ENCODE measurements at places on chromosomes 6 and 20.

GRCh38 chr6:94478133-94479005 is 1059.0 kb upstream of the EPHA7 start:
- DNase-seq, result no peak

DNA sequence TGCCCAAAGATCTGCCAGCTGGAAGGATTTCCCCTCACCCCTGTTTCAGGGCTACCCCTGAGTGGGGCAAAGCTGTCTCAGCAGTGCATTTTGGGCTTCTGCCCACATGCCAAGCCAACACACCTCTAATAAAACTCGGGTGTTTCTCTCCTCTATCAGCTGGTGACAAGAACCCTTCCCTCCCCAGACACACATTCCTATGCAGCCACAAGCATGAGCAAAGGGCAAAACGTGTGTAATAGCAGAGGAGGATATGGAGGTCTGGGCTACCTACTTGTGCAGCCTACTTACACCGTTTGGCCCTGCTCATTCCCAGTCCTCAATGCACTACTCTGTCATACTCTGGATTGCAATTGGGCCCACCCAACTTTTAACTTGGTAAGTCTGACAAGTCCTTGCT is 101.3 kb downstream of the IYD start:
- no peak for DNase-seq

GRCh38 chr6:13342414-13343019 is 14.2 kb upstream of the TBC1D7 start:
- no peak for DNase-seq

- DNase-seq, result no peak
These were observed 40.3 kb upstream of the CD93 start for GRCh38 chr20:23126281-23127061.

GRCh38 chr6:148492654-148493290 is 150.1 kb downstream of the SASH1 start:
- DNase-seq, result no peak

DNA sequence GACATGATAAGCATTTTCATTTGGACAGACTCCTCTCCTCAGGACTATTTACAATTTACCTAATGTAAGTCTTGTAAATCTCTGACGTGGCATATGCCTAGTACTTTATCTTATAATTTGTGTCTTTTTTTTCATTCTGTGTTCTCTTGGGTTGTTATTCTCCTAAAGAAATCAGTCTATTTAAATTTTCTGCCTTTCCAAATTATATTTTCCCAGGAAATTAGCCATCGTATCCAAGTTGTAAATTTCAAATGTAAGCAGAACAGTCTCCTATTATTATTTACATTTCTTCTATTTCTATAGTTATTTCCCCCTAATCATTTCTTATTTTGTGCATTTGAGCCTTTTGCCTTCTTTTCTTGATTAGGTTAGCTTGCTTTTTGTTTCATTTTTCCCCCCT is 17.5 kb upstream of the BCAS4 start:
- DNase-seq, result no peak

GRCh38 chr6:10412461-10413261 is 2.2 kb downstream of the TFAP2A start:
- no peak for DNase-seq

DNA sequence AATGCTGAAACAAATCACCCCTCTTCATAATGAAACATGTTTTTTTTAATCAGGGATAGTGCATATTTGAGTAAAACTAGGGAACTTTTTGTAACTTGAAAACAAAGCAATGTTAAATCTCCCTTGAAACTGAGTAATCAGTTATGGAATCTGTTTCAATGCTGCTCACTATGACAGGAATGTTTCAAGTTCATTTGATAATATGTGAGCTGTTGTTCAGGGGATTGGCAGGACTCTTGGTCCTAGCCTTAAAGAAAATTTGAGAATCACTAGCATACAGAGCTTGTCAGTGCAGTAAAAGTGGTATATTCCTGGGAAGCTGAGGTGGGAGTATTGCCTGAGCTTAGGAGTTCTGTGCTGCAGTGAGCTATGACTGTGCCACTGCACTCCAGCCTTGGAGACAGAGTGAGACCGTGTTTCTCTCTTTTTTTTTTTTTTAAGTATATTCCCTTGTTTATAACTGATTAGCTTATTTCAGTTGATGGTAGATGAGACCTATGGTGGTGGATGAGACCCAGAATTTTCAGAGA is 21.6 kb upstream of the CALHM6 start:
- DNase-seq, result no peak

GRCh38 chr6:140462453-140463311 is 1088.2 kb upstream of the CITED2 start:
- DNase-seq, result no peak

DNA sequence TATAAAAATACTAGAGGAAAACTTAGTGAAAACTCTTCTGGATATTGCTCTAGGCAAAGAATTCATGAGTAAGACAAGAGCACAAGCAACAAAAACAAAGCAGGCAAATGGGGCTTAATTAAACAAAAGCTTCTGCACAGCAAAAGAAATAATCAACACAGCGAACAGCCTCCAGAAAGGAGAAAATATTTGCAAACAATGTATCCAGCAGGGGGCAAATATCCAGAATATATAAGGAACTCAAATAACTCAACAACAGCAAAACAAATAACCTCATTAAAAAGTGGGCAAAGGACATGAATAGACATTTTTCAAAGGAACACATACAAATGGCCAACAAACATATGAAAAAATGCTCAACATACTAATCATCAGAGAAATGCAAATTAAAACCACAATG is 17.1 kb upstream of the HECA start:
- DNase-seq, result no peak

GRCh38 chr6:74152096-74152675 is 456.2 kb downstream of the CD109 start:
- no peak for DNase-seq

DNA sequence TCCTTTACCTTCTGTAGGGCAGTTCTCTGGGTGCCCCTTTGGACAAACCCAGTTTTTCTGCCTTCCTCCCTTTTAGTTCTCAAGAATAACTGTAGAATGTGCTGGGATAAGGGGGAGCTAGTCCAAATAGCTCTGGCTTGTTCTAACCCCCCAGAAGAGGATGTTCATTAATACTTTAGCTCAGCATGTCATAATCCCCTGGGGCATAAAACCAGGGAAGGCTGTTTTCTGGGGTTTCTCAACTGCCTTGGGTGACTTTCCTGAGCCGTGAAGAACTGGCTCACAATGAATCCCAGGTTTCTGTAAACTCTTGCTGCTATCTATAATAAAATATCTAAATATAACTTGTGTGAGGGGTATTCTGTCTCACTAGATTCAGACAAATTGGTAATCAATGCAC is 44.5 kb upstream of the RNF217 start:
- no peak for DNase-seq

DNA sequence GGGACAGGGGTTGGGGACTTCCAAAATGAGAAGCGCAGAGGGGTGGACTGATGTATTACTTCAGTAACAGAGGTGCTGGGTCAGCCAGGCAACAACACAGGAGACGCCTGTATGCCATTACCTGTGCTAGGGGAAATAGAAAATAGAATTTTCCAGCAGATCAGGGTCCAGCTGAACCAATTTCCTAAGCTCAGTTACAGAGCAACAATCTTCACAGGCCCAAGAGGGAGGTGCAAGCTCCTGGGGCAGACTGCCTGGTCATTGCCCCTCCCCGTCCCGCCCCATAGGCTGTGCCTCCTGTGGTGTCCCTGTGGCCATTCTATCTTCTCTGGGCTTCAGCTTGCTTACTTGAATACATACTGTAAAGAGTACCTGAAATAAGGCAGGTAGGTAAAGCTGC is 3.7 kb downstream of the KCNK5 start:
- no peak for DNase-seq

- DNase-seq, result no peak
These were observed 194.1 kb downstream of the OGFRL1 start for GRCh38 chr6:71482742-71483141.

GRCh38 chr6:74458536-74458935 is 747.3 kb downstream of the COL12A1 start:
- DNase-seq, result no peak

DNA sequence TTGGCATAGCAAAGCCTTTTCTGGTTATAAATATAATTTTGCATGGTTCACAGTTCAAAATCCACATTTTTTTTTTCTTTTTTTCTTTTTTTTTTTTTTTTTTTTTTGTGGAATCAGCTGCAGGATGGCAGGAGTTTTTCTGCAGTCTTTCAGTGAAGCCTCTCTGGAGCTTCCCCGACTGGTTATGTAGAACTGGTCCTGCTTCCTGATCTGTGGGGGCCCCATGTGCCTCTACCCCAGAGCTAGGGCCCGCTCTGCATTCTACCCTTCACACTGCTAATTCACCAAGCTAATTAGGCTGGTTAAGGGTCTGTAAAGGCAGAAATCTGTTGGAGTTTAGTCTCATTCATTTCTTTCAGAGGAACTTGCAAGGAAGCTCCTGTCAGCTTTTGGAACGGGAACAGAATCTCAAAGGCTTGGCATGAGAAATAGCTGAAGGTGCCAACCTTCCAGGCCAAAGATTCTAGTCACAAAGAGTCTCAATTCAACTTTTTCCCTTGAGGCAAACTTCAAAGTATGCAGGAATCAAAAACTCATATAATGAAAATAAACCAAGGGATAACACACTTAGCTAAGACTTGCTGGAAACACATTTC is 45.5 kb downstream of the HMGN3 start:
- DNase-seq, result no peak

DNA sequence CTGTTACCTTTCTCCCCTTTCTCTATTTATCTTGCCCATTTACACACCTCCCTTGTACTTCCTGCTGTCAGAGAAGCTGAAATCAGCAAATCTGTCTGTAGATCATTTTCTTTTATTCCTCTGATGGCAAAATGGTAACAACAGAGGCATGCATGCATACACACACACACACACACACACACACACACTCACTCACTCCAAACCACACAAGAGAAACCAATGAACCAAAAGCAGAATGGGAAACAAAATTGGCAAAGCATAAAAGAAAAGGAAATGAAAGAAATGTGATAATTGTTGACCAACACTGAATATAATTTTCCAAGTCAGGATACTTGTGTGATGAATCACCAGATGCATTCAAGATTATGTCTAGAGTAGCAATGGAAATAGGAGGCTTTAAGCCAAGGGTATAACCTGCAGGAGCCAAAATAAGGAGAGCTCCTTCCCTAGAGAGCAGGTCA is 172.4 kb downstream of the PLCB4 start:
- peak; percentile 30 for DNase-seq

GRCh38 chr20:49620364-49621240 is 52.7 kb upstream of the PTGIS start:
- no peak for DNase-seq

GRCh38 chr6:101784094-101784493 is 390.6 kb downstream of the GRIK2 start:
- no peak for DNase-seq

DNA sequence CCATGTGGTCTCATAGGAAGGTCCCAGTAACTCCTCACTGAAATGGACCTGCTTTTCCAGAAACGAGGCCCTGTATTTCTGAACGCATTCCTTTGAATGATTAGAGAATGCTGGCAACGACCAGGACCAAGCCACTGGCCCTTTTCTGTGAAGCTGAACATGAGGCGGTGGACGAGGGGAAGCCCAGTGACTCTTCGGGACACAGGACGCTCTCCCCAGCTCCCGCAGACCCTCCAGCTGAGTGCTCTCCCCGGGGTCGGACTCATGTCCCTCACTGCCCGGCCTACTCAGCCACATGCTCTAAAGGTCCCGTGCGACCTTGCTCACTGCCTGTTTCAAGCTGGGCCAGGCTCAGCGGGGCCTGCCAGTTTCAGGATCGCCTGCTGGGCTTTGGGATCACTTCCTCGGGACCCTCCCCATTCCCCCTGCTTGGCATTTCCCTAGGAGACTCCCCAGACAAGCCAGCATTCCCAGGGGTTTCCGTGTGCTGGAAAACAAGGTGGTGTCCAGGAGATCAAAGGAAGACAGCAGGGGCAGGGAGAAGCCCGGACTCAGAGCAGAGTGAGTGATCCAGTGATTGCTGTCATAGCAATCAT is 2.6 kb upstream of the CST9 start:
- DNase-seq, result no peak

GRCh38 chr20:37237656-37238055 is 24.0 kb downstream of the GHRH start:
- no peak for DNase-seq

DNA sequence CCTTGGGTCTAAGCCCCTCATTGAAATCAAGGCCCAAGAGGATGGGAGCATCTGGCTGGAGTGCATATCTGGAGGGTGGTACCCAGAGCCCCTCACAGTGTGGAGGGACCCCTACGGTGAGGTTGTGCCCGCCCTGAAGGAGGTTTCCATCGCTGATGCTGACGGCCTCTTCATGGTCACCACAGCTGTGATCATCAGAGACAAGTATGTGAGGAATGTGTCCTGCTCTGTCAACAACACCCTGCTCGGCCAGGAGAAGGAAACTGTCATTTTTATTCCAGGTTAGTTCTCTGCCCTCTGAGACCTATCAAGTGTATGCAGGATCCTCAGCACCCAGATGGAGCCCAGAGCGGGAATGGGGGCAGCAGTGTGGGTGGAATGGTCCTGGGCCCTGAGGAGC is 5.1 kb downstream of the BTN2A2 start:
- no peak for DNase-seq

GRCh38 chr6:133806382-133807140 is 82.4 kb upstream of the TCF21 start:
- DNase-seq, result no peak

- DNase-seq, result no peak
These were observed 163.0 kb upstream of the CST7 start for GRCh38 chr20:24786111-24786495.

DNA sequence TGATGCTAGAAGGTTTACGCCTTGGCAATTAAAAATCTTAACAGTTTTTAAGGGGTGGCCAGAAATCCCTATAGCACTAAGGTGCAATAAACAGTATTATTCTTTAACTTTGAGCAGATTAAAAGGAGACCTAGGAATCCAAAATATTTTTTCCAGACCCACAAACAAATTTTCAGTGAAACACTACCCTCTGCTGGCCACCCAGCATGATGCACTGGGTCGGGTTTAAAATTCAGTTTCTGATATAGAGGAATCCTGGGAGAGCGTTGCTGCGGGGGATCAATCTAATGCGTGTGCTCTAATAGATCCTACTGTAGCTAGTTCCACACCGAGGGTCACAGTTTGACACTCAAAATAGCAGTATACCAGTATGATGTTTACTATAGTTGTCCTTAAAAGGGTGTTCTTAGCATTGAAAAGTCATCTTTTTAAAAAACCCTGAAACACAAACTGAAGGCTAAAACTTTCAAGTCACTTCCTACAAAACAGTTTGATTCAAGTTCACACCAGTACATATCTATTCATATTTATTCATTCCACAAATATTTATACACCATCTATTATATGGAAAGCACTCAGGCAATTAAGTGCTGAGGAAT is 10.2 kb downstream of the UBE3D start:
- DNase-seq, result no peak

GRCh38 chr6:41940759-41941279 is 789 bp downstream of the CCND3 start:
- DNase-seq, result no peak

Measured in pulmonary artery endothelial cell (primary cell).